Muscle of arm (tissue), 14 donors: ENCODE measurements at places on chromosomes 2 and 18.

GRCh38 chr2:75655861-75656260 lies 9.3 kb downstream of the MRPL19 start:
- no peak for DNase-seq

GRCh38 chr2:241616168-241617125 lies 20.5 kb downstream of the THAP4 start:
- DNase-seq, result no peak

DNA sequence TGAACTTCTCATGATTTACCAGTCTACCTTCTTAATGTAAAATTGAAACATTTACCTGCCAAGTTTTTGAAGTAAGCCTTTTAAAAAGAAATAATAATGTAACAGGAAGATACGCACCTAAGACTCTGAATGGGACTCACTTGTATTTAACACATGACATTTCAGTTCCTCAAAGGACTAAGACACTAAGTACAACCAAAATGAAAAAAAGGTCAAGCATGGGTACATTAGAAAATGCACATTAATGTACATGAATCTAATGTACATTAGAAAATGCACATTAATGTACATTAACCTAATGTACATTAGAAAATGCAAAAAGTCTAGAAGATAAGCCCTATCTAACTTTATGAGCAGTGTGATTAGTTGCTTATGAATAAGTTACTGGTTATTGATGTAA lies 69.3 kb upstream of the FZD5 start:
- no peak for DNase-seq

- DNase-seq, result no peak
These were observed 48.8 kb downstream of the HAUS1 start for GRCh38 chr18:46152808-46153617.

- no peak for DNase-seq
These were observed 605.2 kb downstream of the NR4A2 start for GRCh38 chr2:155727187-155727895.

GRCh38 chr2:151228847-151229512 lies 32.7 kb downstream of the RBM43 start:
- no peak for DNase-seq

GRCh38 chr2:70003093-70003830 lies 41.8 kb upstream of the ASPRV1 start:
- no peak for DNase-seq

DNA sequence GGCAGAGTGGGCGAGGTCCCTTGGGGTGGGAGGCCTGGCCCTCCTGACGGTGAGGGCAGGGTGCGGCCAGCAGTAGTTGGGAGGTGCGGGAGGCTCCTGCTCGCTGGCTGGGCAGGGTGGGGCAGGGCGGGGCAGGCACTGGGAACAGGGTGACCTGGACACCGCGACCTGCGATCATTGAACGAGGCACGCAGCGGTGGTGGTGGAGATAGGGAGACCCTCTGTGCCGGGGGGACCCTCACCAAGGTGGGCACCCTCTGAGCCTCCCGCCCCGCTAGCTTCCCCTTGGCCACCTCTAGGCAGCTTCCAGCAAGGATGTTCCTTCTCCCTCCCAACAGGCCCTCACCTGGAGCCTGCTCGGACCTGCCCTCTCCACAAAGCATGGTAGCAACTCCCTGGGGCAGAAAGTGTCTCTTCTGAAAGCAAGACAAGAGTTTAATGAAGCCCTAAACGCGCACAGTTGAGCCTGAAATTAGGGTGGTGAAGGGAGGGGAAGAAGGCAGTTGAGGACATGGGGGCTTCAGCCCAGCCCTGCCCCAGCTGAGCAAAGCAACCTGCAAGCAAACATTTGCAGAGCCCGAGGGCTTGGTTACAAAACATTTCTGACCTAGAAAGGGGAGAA lies 15.4 kb upstream of the FOSL2 start:
- DNase-seq, result no peak

- no peak for DNase-seq
These were observed 31.3 kb downstream of the DGKD start for GRCh38 chr2:233385489-233386044.

DNA sequence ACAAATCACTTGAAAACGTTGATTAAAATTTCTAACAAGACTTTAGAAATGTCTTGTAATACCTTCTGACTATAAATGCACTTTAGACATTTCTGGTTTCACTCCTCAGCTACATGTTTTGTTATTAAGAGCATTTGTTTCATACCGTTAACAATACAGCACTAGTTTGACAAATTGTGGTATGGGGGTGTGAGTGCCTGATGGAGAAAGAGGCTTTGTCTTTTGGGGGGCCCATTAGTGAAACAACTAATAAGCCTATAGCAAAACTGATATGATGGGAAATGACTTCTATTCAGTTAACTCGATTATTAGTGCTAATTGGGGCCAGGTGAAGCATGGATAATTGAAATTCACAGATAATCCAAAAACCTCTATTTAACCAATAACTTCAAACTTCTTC lies 30.9 kb upstream of the ZNF516 start:
- DNase-seq, result no peak

DNA sequence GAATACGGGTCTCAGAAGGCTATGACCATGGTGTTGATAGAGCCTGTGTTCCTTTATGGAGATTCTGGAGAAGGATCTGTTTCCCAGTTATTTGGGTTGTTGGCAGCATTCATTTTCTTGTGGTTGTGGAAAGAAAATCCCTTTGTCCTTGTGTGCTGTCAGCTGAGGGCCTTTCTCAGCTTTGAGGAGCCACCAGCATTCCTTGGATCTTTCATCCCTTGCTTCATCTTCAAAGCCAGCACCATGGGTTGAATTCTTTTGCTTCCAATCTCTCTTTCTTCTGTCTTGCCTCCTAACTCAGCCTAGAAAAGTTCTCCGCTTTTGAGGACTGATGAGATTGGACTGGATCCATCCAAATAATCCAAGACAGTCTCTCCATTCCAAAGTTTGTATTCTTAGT lies 103.2 kb upstream of the MMADHC start:
- DNase-seq, result no peak

GRCh38 chr2:218984239-218985020 lies 554 bp downstream of the FEV start:
- peak; percentile 41 for DNase-seq

- no peak for DNase-seq
These were observed 14.2 kb upstream of the LIPG start for GRCh38 chr18:49547701-49548100.

DNA sequence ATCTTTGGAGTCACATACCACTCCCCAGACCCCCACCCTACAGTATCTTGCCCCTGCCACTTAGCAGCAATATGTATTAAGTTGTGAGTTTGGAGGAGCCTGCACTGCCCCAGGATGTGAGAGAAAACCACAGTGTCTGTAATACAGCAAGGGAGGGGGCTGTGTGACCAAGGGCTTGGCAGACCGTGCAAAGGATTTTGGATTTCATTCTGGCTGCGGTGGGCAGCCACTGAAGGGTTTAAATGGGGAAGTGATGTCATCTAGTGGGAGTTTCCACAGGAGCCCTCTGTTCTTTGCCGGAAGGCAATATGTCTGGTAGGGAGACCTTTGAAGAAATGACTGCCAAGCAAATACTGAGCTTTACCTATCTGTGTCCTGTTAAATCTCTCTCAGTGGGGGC lies 202.4 kb downstream of the FHOD3 start:
- no peak for DNase-seq

DNA sequence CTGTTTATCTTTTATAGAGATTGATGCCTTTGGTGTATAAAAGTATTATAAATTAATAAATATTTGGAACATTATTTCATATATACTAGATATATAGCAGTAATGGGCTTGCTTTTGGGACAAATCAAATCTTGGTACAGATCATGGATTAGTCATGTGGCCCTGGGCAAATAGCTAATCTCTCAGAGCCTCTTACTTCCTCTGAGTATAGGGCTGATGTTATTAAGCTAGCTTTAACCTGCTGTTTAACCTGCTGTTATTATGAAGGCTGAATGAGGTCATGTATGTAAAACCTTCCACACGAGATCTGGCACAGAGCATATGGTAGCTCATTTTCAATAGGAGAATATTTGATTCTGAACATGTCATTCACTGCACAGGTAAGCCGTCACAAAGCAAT lies 5.7 kb downstream of the ITGB6 start:
- no peak for DNase-seq

DNA sequence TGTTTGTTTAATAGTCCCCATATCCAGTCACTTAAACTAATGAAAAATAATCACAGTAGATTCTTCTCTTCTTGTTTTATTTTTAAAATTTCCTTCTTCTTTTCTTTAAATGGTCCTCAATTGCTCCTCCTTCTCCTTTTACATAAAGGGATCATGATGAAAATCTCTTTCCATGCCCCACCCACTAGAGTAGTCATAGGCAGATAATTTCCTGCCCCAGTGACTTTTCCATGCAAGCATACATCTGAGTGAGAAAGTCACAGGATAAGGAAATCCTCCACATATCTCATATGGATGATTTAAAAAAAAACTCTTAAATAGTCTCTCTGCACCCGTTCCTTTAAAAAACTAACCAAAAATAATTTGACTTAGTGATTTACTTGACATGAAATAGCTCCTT lies 552.3 kb upstream of the SETBP1 start:
- DNase-seq, result no peak

DNA sequence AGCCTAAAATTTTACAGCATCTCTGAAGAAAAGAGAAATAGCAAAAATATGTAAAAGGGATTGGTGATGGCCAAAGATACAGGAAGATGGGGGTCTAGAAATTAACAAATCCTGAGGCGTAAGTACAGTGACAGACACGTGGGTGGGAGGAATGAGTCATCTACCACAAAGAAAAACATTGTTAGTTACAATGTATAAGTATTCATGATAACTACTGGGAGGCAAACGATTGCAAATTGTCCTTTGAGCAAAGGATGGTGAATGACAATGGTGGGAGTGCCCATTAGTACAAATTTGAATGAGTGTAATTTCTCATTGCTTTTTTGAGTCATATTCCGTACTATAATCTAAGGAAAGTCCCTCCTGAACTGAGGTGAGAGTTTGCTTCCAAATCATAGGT lies 809.0 kb upstream of the FAM98A start:
- no peak for DNase-seq

GRCh38 chr18:43161528-43161927 lies 46.0 kb upstream of the RIT2 start:
- DNase-seq, result no peak

GRCh38 chr2:118032169-118033013 lies 18.5 kb upstream of the CCDC93 start:
- no peak for DNase-seq

DNA sequence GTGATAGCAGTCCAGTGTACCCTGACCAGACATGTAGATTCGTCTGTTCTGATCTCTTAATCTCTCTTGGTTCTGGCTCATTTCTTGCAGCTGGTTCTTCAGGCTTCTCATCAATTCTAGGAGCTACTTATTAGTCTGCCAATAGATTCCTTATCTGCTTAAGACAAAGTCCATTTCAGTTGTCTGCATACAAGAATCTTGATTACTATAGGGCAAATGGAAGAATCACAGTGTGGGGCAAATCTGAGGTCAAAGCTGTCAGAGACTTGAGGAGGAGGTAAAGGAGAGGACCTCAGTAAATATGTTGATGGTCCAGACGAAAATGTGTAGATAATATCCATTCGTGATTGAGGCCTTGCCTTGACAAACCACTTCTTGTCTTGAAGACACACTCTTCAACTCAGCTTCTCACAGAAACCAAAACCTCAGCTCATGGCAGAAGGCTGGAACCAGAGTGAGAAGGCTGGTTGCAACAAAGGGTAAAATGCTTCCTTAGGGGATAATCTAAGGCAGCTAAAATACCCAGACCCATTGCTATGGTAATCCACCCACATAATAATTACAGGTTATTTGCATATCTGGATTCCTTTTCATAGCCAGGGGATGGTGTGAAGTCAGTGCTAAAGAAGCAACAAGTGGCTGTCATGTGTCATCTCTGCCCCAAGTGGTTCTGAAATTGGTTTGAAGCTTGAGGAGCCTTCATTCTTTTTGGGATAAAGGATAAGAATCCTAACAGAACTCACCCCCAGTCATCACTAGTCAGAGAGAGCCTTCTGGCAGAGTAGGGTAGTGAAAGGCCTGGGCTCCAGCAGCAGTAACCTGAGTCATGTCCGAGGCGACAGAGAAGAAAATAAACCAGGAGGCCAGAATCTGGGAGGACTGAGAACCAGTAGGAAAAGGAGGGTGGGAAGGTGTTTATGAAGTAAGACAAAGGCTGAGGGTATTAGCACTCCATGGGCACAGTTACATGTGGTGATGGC lies 29.2 kb upstream of the PELI1 start:
- DNase-seq, result no peak

GRCh38 chr18:29377346-29377745 lies 1200.4 kb upstream of the CDH2 start:
- no peak for DNase-seq
